ENCODE measurements at places on chromosomes 6 and 20.

GRCh38 chr20:37283530-37284195, 5.8 kb upstream of the MANBAL start:
- DNase-seq: no peak

DNA sequence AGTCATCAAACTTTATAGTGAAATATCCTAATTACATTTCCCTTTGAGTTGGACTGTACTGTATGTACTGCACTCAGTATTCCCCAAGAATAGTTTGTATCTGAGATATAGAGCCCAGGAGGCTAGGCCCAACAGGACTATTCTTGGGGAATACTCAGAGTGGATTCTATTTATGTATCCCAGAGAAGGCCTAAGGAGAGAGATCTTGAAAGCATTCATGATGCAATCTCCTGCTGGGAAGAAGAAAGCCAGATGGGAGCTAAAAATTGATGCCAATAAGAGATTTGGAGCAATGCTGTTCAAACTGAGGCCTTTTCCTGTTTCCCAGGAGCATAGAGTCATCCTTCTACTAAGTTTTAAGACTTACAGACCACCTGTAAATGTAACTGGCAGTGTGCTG, 452.1 kb upstream of the PLCB4 start:
- DNase-seq: no peak

DNA sequence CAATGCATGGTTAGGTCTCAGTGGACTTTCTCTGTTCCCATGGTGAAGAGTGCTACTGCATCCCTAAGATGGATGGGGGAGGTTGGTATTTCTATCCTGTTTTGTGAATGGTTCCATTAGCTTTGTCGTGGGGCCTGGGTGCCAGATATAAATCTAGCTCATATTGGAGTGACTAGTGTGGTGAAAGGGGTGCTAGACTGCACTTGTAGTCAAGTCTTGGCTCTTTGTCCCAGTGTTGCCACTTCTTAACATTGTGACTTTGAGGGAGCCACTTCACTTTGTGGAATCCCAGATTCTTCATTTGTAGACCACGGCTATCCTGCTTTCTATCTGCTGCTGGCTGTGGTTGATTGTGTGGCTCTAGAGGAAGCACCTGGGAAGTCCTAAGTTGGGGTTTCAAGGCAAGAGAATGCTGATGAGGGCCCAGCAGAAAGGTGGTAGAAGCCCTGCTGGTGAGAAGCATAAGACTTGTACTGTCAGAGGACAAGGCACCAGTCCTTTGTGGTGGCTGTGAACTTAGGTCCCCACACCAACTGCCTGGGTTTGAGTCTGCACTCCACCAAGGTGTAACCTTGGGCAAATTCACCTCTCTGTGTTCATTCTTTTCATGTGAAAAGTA, 44.1 kb downstream of the VAPB start:
- no peak for DNase-seq

GRCh38 chr6:107128577-107128976, 13.3 kb upstream of the BEND3 start:
- no peak for DNase-seq

GRCh38 chr20:60087563-60088105, 129.4 kb downstream of the CDH26 start:
- DNase-seq: no peak

GRCh38 chr6:11912420-11912819, 99.7 kb upstream of the HIVEP1 start:
- DNase-seq: no peak

- no peak for DNase-seq
Measured at GRCh38 chr6:44475417-44475778, 87.9 kb downstream of the CDC5L start.

DNA sequence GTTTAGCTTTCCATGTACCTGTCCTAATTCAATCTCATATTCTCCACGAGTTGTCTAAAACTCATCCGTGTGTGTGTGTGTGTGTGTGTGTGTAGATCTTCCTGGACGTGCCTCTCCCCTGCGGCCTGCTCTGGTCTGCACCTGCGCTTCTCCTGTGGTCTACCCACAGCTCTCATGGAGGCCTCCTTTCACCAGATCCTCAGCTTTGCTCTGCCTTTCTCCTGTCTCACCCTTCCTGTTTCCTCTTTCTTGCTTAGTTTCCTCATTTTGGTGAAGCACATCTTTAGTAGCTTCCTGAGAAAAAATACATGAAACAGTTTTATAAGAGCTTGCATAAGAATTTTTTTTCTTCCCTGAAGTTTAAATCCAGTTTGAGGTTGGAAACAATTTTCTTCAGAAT, 18.1 kb downstream of the SLX4IP start:
- DNase-seq: no peak

DNA sequence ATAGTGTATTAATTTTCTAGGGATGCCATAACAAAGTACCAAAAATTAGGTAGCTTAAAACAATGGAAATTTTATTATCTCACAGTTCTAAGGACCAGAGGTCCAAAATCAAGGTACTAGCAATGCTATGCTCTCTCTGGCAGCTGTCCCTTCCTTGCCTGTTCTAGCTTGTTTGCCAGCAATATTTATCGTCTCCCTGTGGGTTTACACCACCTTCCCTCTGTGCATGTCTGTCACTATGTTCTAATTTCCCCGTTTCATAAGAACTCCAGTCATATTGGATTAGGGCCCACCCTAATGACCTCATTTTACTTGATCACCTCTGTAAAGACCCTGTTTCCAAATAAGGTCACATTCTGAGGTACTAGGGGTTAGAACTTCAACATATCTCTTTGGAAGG, 217.2 kb downstream of the IBTK start:
- DNase-seq: no peak

DNA sequence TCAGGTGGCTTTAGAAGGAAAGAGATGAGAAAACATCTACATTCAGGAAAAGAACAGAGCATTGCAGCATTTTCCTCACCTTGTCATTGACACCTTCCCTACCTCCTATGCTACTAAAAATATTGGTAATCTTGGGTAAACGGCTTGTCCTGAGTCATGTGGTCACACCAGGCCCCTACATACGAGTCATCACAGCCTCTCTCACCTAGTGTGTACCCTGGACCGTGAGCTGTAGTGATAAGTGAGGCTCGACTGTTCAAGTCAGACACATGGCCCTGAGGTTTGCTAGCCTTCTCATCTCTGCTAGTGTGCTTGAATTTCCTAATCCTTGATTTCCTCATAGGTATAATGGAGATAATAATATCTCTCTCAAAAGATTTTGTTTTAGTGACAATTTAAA, 29.6 kb upstream of the TMEM244 start:
- no peak for DNase-seq

DNA sequence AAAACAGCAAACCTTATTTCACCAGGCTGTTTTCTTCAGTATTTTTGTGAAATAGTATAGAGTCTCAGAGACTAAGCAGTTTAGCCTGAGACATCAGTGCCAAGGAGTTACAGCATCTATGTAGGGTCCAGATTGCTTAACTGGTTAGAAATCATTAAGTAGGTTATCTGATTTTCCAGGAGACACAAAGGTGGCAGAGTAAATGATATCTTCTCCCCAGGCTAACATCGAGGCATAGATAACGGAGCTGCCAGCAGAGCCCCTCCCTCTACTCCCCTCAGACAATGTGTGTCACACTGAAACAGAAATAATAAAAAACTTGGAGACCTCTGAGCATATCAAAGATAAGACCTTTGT, 473.0 kb upstream of the CITED2 start:
- DNase-seq: no peak

DNA sequence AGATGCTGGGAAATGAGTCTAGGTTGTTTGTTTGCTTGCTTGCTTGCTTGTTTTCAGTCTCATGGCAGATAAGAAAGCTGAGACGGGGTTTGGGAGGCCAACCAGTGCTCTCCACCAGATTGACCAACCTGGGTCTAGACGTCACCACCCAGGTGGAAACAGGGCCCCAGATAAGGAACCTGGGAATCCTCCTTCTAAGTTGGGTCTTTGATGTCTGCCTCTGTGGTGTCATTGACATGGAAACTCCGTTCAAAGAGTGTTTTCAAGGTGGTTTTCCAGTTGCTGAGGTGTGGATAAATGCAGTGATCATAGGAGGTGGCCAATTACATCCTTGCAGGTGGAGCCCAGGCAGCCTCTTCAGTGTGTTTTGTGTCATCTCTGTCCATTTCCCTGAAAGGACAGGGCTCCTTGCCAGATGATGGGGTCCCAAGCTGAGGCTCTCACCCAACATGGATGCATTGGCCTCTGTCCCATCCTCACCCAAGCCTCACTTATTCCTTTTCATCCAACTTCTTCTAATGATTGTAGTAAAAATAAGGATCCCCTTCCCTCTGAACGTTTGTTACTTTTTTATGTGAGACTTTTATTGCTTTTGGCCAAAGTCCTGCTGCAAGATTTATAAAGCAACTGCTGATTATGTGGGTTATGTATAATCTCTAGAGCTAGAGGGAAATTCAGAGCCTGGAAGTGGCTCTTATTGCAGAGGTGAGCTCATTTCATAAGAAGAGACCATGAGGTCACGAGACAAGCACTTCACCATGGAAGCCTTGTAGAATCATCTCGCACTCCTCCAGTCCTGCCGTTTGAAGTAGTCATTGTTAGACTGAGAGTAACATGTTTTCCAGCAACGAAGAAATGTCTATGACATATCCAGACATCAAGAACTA, 32.0 kb upstream of the SYNDIG1 start:
- DNase-seq: no peak

All from activated T-cell treated with anti-CD3 and anti-CD28 coated beads for 48 hours (primary cell).